Lower lobe of right lung (tissue), 2 donors: ENCODE measurements at places on chromosomes 3 and 15. TPM values are rescaled to one million over a fixed set of nuclear protein-coding genes. Genes with fewer than 3 reads are reported as not detected.

The SLC51A gene
- 1.3 TPM for total RNA-seq

The BUB1B gene
- 1.4 TPM for total RNA-seq

The REC114 gene
- not detected for total RNA-seq

The LDHAL6B gene
- not detected for total RNA-seq

The LTK gene
- 25.9 TPM for total RNA-seq

The SCG5 gene
- total RNA-seq, result 0.65 TPM

The C2CD4A gene
- total RNA-seq, result 0.18 TPM

The CCDC54 gene
- not detected for total RNA-seq

The ANKUB1 gene
- total RNA-seq, result 3.1 TPM

The ZNF860 gene
- total RNA-seq, result 1.6 TPM

The CIP2A gene
- 3.2 TPM for total RNA-seq

The GP9 gene
- 2.6 TPM for total RNA-seq

The DOCK3 gene
- 1.5 TPM for total RNA-seq

The DCUN1D1 gene
- total RNA-seq, result 53.2 TPM

The SGO1 gene
- 0.71 TPM for total RNA-seq

The PTX3 gene
- 3.2 TPM for total RNA-seq

The HIGD2B gene
- total RNA-seq, result not detected
